Activated T-helper 2 cell treated with anti-CD3 and anti-CD28 coated beads, Interferon-gamma antibody, Interleukin-2, Interleukin-4, amounts not matched to agents 10 μg/mL and 5 μg/mL and 100 μg/mL, durations not matched to agents 14 hours and 24 hours and 36 hours (primary cell): ENCODE measurements at places on chromosomes 6 and 20. TPM values are rescaled to one million over a fixed set of nuclear protein-coding genes. Genes with fewer than 3 reads are reported as not detected.

PRICKLE4 gene
- not detected in 2 replicates for total RNA-seq

SLC52A3 gene
- total RNA-seq, result not detected in 2 replicates

PCSK2 gene
- not detected in 2 replicates for total RNA-seq

ADISSP gene
- 55.8 and 56.3 TPM in 2 replicates for total RNA-seq

POPDC3 gene
- total RNA-seq, result not detected in 2 replicates

NOX3 gene
- not detected in 2 replicates for total RNA-seq

BTNL2 gene
- not detected in 2 replicates for total RNA-seq

BPI gene
- total RNA-seq, result not detected in 2 replicates

- H3K27ac ChIP-seq, result no peak overlapping the region
- H3K4me1 ChIP-seq, result peaks cover under 1% of the 10 kb centered on the region
- DNase-seq, result no peak
- no peaks in the 10 kb centered on the region for H3K27me3 ChIP-seq
Measured at GRCh38 chr6:42938428-42938796, 9.1 kb downstream of the CNPY3 start.

- H3K4me3 ChIP-seq, result no peak overlapping the region
- peaks cover 44% of the 10 kb centered on the region for H3K36me3 ChIP-seq
- peaks cover 10% of the 10 kb centered on the region for H3K4me1 ChIP-seq
- H3K27ac ChIP-seq, result no peak overlapping the region
- no peaks in the 10 kb centered on the region for H3K27me3 ChIP-seq
- no peak for DNase-seq
Measured at GRCh38 chr6:82182756-82183155, 64.8 kb downstream of the IBTK start.

DNA sequence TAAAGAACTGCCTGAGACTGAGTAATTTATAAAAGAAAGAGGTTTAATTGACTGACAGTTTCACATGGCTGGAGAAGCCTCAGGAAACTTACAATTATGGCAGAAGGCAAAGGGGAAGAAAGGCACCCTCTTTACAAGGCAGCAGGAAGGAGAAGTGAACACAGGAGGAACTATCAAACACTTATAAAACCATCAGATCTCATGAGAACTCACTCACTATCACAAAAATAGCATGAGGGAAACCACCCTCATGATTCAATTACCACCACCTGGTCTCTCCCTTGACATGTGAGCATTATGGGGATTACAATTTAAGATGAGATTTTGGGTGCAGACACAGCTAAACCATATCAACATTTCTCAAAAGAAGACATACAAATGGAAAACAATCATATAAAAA lies 266.3 kb downstream of the EPM2A start:
- H3K36me3 ChIP-seq, result no peaks in the 10 kb centered on the region
- H3K27ac ChIP-seq, result no peak overlapping the region
- H3K27me3 ChIP-seq, result no peaks in the 10 kb centered on the region
- H3K4me1 ChIP-seq, result no peaks in the 10 kb centered on the region

- no peaks in the 10 kb centered on the region for H3K27me3 ChIP-seq
- peaks cover 24% of the 10 kb centered on the region for H3K36me3 ChIP-seq
- DNase-seq, result no peak
- no peak overlapping the region for H3K4me3 ChIP-seq
- H3K27ac ChIP-seq, result no peak overlapping the region
Measured at GRCh38 chr6:158016571-158017383, 35.1 kb downstream of the SYNJ2 start.

DNA sequence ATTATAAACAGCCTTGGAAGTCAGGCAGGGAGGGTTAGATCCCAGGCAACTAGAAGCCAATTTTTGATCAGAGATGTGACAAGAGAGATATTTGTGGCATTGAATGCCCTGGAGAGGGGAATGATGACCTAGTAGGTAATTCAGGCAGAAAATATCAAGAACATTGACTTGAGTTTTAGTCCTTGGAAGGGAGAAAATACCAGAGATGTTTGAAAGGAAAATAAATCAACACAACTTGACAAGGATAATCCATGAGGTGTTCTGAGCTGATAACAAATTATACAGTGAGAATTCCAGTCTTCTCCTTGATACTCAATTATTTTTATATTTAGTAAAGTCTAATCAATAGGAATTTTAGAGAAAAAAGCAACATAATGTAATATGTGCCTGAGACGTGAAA lies 10.6 kb upstream of the MARCKS start:
- H3K4me3 ChIP-seq, result no peak overlapping the region
- H3K27me3 ChIP-seq, result peaks cover 26% of the 10 kb centered on the region
- H3K36me3 ChIP-seq, result no peaks in the 10 kb centered on the region
- H3K27ac ChIP-seq, result no peak overlapping the region
- DNase-seq, result no peak
- H3K4me1 ChIP-seq, result no peaks in the 10 kb centered on the region

DNA sequence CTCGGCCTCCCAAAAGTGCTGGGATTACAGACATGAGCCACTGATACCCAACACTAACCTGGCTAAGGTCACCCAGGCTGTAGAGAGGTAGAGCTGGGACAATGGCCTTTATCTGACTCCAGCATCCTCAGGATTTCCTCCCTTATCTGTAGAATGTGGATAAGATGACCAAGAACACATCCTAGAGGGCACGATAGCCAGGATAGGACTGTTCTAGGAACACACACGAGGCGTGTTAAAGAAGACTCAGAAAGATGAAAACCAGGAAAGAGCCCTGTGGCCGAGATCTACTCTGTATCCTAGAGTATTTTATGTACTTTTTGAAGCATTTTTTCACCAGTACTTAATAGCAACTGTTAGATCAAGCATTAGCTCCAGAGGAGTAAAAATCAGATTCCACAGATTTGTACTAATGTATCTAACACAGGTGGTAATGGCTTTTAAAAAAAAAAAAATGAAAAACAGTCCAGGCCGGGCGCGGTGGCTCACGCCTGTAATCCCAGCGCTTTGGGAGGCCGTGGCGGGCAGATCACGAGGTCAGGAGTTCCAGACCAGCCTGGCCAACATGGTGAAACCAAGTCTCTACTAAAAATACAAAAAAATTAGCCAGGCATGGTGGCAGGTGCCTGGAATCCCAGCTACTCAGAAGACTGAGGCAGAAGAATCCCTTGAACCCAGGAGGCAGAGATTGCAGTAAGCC lies 17.3 kb downstream of the PPP1R10 start:
- H3K27me3 ChIP-seq, result no peaks in the 10 kb centered on the region
- DNase-seq, result no peak
- no peak overlapping the region for H3K4me3 ChIP-seq

DNA sequence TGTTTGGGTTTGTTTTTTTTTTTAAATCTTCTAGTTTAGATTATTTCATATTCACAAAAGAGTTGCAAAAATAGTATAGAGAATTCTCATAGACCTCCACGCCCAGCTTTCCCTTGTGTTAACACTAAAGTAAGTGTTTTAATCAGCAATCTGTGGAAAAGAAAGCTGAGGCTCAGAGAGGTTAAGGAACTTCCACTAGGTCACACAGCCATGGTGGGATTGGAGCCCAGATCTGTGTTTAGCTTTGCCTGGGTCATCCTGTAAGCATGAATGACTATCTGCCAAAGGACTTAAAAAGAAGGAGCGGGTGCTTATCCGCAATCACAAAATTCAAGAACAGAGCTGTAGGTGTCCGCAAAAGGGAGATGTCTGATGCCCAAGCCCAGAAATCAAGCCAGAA lies 60.5 kb downstream of the EDN3 start:
- DNase-seq, result no peak
- no peaks in the 10 kb centered on the region for H3K36me3 ChIP-seq
- H3K27ac ChIP-seq, result no peak overlapping the region
- H3K4me3 ChIP-seq, result no peak overlapping the region

DNA sequence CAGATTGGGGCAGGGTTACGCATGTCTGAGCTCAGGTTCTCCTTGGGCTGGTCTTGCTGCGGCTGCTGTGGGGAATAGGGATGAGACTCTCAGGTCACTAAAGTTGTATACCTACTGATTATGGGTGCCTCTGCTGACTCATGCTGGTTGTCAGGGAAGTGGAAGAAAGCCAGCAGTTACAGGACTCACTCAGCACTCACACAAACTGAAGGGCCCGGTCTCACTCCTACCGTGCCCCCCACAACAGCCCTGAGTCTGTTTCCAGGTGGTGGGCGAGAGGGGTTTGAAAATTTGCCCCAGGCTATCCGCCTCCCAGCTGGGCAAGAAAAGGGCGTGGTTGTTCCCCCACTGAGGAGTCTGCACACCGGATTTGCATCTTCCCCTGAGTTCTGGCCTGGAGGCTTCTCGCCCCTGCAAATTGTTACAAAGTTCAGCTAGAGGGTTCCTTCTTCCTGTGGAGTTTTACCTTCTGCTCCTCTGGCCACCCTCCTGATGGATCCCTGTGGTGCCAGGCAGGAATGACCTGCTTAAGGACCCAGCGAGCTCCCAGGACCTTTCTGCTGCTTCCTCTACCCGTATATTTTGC lies 659.2 kb downstream of the HDGFL1 start:
- H3K4me3 ChIP-seq, result no peak overlapping the region
- H3K4me1 ChIP-seq, result no peaks in the 10 kb centered on the region

- no peaks in the 10 kb centered on the region for H3K27me3 ChIP-seq
- H3K4me1 ChIP-seq, result peaks cover 4% of the 10 kb centered on the region
- no peak overlapping the region for H3K4me3 ChIP-seq
- no peaks in the 10 kb centered on the region for H3K36me3 ChIP-seq
- DNase-seq, result no peak
- no peak overlapping the region for H3K27ac ChIP-seq
Measured at GRCh38 chr6:91447081-91447480, 860.2 kb upstream of the MAP3K7 start.

GRCh38 chr6:34560366-34561226 lies 4.5 kb upstream of the SPDEF start:
- no peak for DNase-seq
- no peaks in the 10 kb centered on the region for H3K36me3 ChIP-seq
- H3K4me3 ChIP-seq, result no peak overlapping the region
- no peak overlapping the region for H3K27ac ChIP-seq
- no peaks in the 10 kb centered on the region for H3K4me1 ChIP-seq
- no peaks in the 10 kb centered on the region for H3K27me3 ChIP-seq

- H3K36me3 ChIP-seq, result no peaks in the 10 kb centered on the region
- no peak overlapping the region for H3K4me3 ChIP-seq
- H3K27me3 ChIP-seq, result peaks cover 62% of the 10 kb centered on the region
- H3K27ac ChIP-seq, result no peak overlapping the region
- peaks cover 2% of the 10 kb centered on the region for H3K4me1 ChIP-seq
- no peak for DNase-seq
Measured at GRCh38 chr6:41503827-41504465, 42.2 kb upstream of the FOXP4 start.

DNA sequence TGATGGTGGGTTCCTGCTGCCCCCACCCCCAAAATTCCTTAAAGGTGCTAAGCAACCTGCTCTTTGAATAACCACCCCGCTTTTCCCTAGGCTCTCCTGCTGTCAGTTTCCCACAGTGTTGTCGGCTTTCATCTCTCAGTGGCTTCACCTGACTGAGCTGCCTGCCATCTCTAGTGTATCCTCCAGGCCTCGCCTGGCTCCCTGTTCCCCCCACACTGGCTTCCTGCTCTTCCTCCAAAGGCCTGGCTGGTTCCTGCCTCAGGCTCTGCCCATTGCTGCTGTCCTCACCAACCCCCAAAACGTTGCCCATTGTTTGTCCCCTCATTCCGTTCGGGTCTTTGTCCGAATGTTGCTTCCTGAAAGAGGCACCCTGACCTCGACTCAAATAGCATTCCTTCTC lies 93.8 kb upstream of the POPDC3 start:
- DNase-seq, result no peak
- H3K36me3 ChIP-seq, result peaks cover 28% of the 10 kb centered on the region
- peaks cover 3% of the 10 kb centered on the region for H3K27me3 ChIP-seq

- H3K36me3 ChIP-seq, result no peaks in the 10 kb centered on the region
- no peak overlapping the region for H3K27ac ChIP-seq
- no peak overlapping the region for H3K4me3 ChIP-seq
Measured at GRCh38 chr6:49606721-49607390, 29.8 kb downstream of the RHAG start.

DNA sequence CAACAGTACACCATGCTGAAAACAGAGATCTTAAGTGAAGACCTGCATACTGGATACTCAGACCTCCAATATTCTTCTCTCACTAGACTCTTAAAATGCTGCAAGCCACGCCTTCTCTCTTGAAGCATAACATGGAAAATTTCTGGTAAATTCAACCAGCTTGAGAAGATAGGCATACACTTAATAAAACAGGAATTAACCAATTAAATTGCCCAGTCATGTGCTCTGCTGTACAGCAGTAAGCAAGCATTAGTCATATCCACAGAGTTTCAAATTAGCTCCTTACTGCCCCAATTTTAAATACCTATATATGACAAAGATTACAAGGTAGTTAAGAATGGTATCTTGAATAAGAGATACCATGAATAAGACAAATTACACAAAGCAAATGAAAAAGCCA lies 53.8 kb downstream of the C6orf58 start:
- H3K4me3 ChIP-seq, result no peak overlapping the region
- DNase-seq, result no peak
- no peak overlapping the region for H3K27ac ChIP-seq
- no peaks in the 10 kb centered on the region for H3K27me3 ChIP-seq
- H3K4me1 ChIP-seq, result no peaks in the 10 kb centered on the region

GRCh38 chr6:45555981-45556771 lies 178.4 kb upstream of the SUPT3H start:
- peaks cover 38% of the 10 kb centered on the region for H3K36me3 ChIP-seq
- H3K4me1 ChIP-seq, result peaks cover 69% of the 10 kb centered on the region
- H3K4me3 ChIP-seq, result no peak overlapping the region
- no peak overlapping the region for H3K27ac ChIP-seq
- H3K27me3 ChIP-seq, result no peaks in the 10 kb centered on the region
- no peak for DNase-seq

GRCh38 chr6:90483116-90483839 lies 103.6 kb downstream of the MAP3K7 start:
- DNase-seq, result no peak
- H3K4me3 ChIP-seq, result no peak overlapping the region
- peaks cover 9% of the 10 kb centered on the region for H3K36me3 ChIP-seq
- no peaks in the 10 kb centered on the region for H3K27me3 ChIP-seq

GRCh38 chr6:163313566-163313965 lies 101.0 kb upstream of the QKI start:
- no peak for DNase-seq
- H3K27me3 ChIP-seq, result peaks cover 2% of the 10 kb centered on the region
- no peaks in the 10 kb centered on the region for H3K4me1 ChIP-seq
- H3K27ac ChIP-seq, result no peak overlapping the region

DNA sequence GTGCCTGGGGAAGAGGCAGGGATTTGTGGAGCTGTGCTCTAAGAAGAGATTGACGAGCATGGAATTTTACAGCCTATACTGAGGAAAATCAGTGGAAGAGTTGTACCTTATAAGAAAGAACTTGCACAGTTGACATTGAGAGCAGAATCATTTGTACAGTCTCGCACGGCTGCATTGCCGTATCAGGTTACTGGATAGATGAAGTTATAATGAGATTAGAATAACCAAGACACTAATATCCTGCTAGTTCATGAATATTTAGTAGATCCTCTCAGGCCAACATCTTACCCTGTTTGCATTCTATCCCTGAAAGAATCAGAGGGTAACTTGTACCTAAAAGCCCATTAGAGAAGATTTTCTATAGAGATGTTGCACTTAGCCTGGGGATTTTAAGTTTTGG lies 447.1 kb downstream of the PREX1 start:
- H3K4me3 ChIP-seq, result no peak overlapping the region
- H3K27ac ChIP-seq, result no peak overlapping the region
- peaks cover 2% of the 10 kb centered on the region for H3K27me3 ChIP-seq
- no peaks in the 10 kb centered on the region for H3K4me1 ChIP-seq

GRCh38 chr6:53530346-53530745 lies 14.6 kb downstream of the GCLC start:
- H3K27me3 ChIP-seq, result no peaks in the 10 kb centered on the region
- H3K27ac ChIP-seq, result no peak overlapping the region
- no peak for DNase-seq
- peaks cover 3% of the 10 kb centered on the region for H3K36me3 ChIP-seq
